Activated CD4-positive, alpha-beta T cell treated with anti-CD3 and anti-CD28 coated beads, Interleukin-2, amount 50 U/mL, for 24 hours (primary cell): ENCODE measurements at places on chromosomes 3 and 15.

DNA sequence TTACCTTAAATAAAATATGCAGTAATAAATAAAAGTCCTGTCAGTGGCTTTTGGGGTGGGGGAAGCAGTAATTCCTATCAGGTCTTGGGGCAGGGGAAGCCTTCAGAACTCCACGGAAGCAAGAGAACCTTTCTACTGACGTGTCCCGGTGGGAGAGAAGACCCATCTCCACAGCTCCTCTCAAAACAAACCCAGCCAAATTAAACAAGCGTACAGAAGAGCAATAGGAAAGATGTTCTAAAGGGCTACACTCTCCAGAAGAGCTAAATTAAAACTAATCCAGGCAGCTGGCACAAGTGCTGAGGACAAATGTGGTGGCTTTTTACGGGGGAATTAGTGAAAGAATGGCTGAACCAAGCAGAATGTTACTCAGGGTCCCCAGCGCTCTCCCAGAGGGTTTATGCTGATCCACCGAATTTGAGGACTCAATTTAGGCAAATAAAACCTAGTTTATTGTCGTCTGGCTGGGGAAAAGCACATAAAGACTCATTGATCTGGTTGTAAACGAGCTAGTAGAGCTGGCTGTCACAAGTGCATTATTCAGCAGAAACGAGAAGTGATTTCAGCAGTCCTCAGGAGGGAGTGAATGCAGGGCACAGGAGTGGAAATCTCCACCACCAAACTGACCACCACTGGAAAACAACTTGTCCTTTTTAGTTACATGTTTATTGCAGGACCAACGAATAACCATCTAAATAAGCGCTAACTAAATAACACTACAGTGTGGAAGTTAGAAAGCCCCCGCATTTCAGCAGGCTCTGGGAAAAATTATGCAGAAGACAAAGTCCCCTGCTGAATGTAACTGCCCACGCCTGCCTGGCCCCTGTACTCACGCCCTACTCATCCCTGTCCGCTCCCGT is 13.5 kb downstream of the BFSP2 start:
- no peak for DNase-seq

DNA sequence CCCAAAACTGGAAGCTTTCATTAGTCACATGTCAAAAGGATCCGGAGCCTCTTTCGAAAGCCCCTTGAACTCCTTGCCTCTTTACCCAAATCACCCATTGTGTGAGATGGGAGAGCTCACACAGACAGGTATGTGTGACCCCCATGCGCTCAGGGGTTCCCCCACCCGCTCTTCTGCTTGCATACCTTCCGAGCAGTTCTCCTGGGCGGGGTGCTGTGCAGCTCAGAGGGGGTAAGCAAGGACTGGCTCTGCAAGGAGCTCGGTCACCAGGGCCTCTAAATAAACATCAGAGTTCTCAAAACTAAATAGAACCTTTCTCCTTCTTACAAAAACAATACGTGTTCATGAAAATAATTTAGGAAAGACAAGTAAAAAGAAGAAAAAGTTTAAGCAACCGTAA is 55.7 kb downstream of the PXYLP1 start:
- no peak for DNase-seq

DNA sequence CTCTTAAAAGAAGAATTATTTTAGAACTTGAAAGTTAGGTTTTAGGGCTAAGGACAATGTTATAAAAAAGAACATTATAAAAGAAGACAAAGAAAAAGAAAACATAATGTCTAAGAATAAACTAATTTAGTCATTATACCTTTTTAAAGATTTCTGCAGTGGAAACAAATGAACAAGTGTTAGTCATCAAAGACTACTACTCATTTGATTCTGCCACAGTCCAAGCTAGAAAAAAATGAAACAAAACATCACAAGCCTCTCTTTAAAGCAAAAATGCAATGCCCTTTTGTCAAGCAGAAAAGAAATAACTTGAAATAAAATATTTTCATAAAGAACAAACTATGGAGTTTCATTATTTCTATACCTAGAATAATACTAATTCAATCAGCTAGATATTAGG is 102.0 kb downstream of the TBC1D5 start:
- DNase-seq: no peak

- DNase-seq: no peak
Observed at GRCh38 chr3:190097617-190098016, 23.1 kb downstream of the P3H2 start.

GRCh38 chr15:57114070-57114469 is 195.6 kb downstream of the TCF12 start:
- no peak for DNase-seq

DNA sequence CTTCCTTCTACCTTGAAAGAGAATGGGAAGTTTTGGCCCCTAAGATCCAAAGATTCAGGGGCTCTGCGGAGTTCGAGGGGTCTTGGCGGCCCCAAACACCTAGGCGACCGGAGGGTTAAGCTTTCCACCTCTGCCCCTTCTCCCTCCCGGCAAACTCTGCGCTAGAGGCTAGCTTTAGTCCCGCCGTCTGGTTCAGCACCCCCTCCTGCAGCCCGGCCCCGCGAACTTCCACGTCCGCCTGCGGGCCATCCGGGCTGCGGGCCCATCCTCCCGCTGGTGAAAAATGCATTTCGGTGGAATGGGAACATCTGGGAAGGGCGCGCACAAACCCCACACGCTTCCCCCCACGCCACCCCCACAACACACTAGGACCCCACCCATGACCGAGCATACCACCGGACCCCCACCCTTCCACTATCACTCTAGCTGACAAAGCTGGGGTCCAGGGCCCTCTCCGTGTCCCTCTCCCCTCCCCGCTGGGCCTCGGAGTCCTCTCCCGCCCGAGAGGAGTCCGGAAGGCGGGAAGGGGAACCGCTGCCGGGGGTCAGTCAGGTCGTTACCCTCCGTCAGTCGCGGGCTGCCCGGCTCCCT is 1.0 kb downstream of the SHOX2 start:
- DNase-seq: no peak

GRCh38 chr15:58241872-58242271 is 103.7 kb downstream of the AQP9 start:
- no peak for DNase-seq

GRCh38 chr3:32973982-32974381 is 22.5 kb downstream of the CCR4 start:
- no peak for DNase-seq

- no peak for DNase-seq
Observed at GRCh38 chr15:92115834-92116233, 262.3 kb downstream of the SLCO3A1 start.
